ENCODE measurements at places on chromosomes 1 and 21.

DNA sequence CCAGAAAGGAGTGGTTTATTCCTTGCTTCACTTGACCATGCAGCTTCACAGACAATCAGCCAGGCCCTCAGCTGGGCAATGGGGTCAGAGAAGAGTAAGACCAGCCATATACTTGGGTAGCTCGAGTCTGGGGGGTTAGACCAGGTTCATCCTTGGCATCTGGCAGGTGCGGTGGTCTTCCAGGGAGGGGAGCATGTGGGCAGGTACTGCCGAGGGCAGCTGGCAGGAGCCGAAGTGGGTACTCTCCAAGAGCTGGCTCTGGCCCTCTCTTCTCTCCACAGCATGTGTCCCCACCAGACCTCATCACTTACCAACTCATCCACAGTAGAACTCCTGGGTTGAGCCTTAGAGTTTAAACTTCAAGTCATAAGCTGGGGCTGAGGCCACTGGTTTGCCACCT, 156.8 kb downstream of the FOXD2 start:
- H3K36me3 ChIP-seq, result no peaks in the 10 kb centered on the region
- H3K4me1 ChIP-seq, result peaks cover 24% of the 10 kb centered on the region
- H3K4me3 ChIP-seq, result no peak overlapping the region
- DNase-seq, result no peak
- H3K27ac ChIP-seq, result no peak overlapping the region

- no peak overlapping the region for H3K27ac ChIP-seq
- H3K36me3 ChIP-seq, result no peaks in the 10 kb centered on the region
- no peak overlapping the region for H3K4me3 ChIP-seq
- no peak for DNase-seq
- no peaks in the 10 kb centered on the region for H3K27me3 ChIP-seq
Observed at GRCh38 chr1:206068314-206068713, 15.3 kb downstream of the RHEX start.

DNA sequence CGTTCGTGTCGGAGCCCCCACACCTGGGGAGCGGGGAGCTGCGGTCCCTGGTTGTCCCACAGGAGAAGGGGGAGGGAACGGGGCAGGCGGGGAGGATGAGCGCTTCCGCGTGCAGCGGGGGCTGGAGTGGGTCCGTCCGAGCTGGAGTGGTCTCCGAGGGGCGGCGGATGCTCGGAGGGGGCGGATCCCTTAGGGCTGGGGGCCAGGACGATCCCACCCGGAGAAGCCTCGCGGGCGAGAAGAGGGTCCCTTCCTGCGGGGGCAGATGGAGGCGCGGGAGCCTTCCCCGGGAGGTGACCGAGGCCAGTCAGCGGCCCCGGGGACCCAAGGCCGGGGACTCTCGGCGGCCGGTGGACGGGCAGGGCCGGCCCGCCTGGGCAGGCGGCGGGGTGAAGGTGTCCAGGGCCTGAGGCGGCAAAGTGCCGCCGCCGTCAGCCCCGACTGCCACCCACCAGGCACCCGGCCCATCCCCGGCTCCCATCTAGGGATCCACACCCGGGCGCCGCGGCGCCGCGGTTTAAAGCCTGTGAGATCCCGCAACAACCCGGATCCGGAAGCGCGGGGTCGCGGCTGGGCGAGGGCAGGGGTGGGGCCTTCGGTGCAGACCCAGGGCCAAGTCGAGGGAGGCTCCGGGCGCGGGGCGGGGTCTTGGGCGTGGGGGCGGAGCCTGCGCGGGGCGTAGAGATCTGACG, 5.3 kb upstream of the CCDC27 start:
- H3K27ac ChIP-seq, result no peak overlapping the region
- H3K4me3 ChIP-seq, result peak overlapping the region; percentile 75
- peak; percentile 90 for DNase-seq

DNA sequence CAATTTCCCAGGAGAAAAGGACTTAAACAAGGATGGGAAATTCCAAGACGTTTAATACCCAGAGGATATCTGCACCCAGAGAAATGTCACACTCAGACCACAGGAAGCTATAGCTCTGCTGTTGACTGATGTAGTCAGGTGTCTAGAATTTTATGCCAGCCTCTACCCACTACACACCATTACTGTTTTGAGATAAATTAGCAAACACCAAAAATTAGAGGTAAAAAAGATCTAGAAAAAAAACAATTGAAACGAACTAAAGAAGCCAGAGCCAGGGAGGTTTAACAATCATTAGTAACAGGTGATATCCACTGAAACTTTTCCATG, 519.9 kb downstream of the SMYD3 start:
- peaks cover 6% of the 10 kb centered on the region for H3K4me1 ChIP-seq
- H3K27me3 ChIP-seq, result no peaks in the 10 kb centered on the region
- H3K4me3 ChIP-seq, result no peak overlapping the region
- H3K36me3 ChIP-seq, result no peaks in the 10 kb centered on the region

GRCh38 chr1:40092706-40093639, 4.1 kb downstream of the PPT1 start:
- no peak overlapping the region for H3K27ac ChIP-seq
- no peak for DNase-seq
- peaks cover 19% of the 10 kb centered on the region for H3K36me3 ChIP-seq
- H3K4me3 ChIP-seq, result no peak overlapping the region
- no peaks in the 10 kb centered on the region for H3K27me3 ChIP-seq
